ENCODE measurements at places on chromosomes 12 and 14. TPM values are rescaled to one million over a fixed set of nuclear protein-coding genes. Genes with fewer than 3 reads are reported as not detected.

Gene SERPINA12
- total RNA-seq, result not detected

Gene GYS2
- not detected for total RNA-seq

DNA sequence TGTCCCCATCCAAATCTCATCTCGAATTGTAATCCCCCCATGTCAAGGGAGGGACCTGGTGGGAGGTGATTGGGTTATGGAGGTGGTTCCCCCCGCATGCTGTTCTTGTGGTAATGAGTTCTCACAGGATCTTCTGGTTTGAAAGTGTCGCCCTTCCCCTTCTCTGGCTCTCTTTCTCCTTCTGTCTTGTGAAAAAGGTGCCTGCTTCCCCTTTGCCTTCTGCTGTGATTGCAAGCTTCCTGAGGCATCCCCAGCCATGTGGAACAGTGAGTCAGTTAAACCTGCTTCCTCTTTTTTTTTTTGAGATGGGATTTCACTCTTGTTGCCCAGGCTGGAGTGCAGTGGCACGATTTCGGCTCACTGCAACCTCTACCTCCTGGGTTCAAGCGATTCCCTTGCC, 104.0 kb downstream of the CCDC91 start:
- peaks cover 20% of the 10 kb centered on the region for H3K36me3 ChIP-seq
- no peaks in the 10 kb centered on the region for H3K27me3 ChIP-seq
- no peak overlapping the region for H3K27ac ChIP-seq
- H3K4me1 ChIP-seq, result no peaks in the 10 kb centered on the region
- DNase-seq, result no peak
- no peak overlapping the region for H3K4me3 ChIP-seq

- H3K27me3 ChIP-seq, result no peaks in the 10 kb centered on the region
- H3K27ac ChIP-seq, result no peak overlapping the region
- H3K4me3 ChIP-seq, result no peak overlapping the region
- H3K36me3 ChIP-seq, result peaks cover 2% of the 10 kb centered on the region
- H3K4me1 ChIP-seq, result peaks cover 17% of the 10 kb centered on the region
Observed at GRCh38 chr12:107439026-107439738, 246.4 kb upstream of the PWP1 start.
